Right atrium auricular region (tissue), 2 donors: ENCODE measurements at places on chromosomes 3 and 15. TPM values are rescaled to one million over a fixed set of nuclear protein-coding genes. Genes with fewer than 3 reads are reported as not detected.

The VWA5B2 gene
- not detected for total RNA-seq

The ISLR2 gene
- total RNA-seq = 2.6 TPM

DNA sequence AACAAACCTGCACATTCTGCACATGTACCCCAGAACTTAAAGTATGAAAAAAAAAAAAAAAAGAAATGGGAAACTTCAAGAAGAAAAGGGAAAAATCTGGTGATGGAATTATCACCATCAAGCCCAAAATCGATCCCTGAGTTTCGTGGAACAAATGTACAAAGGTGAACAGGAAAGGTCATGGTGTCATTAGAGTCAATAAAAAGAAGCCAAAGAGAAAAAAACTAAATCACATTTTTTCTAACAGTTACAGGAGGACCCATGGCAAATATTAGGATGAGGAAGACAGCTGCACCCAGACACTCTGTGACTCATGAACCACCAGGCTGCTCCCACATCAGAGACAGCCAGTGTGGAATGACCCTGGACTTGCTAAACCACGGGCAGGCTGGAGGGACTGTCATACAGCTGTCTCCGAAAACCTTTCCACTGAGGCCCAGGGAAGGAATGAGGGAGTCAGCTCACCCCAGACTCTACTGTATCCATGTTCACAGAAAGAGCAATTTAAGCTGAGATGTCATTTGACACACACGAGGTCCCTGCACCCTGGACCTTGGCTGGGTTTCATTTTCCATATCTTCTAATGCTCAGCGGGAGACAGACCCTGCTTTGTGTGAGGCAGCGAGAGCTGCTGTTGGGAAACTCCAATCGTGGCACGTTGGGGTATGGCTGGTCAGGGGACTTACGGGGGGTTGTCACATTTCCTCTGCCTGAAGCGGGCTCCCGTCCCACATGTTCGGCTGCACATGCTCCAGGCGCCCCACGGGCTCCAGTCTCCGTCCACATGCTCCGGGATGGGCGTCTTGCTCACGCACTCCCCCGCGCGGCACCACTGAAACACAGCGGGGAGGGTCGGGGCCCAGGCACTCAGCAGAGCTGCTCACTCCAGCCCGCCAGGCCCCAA is 210.2 kb downstream of the ADAMTS17 start:
- H3K27me3 ChIP-seq = no peaks in the 10 kb centered on the region
- H3K27ac ChIP-seq = no peak overlapping the region
- no peaks in the 10 kb centered on the region for H3K36me3 ChIP-seq

- H3K4me3 ChIP-seq = no peak overlapping the region
- no peak for DNase-seq
- peaks cover 58% of the 10 kb centered on the region for H3K36me3 ChIP-seq
- H3K4me1 ChIP-seq = no peaks in the 10 kb centered on the region
These were observed 86.1 kb downstream of the TJP1 start for GRCh38 chr15:29736012-29736743.

DNA sequence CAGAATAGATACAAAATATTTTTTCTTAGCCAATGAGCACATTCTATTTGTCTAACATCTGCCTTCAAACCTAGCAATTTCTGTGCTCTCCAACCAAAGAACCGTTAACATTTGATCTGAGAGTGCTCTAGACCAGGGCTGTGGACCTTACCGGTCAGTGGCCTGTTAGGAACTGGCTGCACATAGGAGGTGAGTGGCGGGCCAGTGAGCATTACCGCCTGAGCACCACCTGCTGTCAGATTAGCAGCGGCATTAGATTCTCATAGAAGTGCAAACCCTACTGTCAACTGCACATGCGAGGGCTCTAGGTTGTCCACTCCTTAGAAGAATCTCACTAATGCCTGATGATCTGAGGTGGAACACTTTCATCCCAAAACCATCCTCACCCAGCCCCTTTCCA is 131.7 kb downstream of the CADM2 start:
- no peaks in the 10 kb centered on the region for H3K36me3 ChIP-seq
- H3K4me1 ChIP-seq = no peaks in the 10 kb centered on the region
- no peak overlapping the region for H3K27ac ChIP-seq

DNA sequence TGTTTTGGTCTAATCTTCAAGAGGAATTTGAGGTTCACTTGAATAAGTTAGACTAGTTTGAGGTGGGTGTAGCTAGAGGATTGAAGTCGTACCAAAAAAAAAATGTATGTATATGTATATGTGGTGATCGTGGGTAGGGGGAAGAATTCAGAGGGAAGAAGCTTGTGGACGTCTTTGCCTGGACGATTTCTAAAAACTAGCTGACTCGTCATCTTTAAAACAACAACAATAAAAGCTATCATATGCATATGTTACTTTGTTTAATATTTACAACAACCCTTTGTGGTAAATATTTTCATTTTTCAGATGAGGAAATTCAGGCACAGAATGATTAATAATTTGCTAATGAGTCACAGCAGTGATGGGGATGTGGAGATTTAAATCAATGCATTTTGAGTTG is 18.1 kb downstream of the RNF111 start:
- H3K4me1 ChIP-seq = no peaks in the 10 kb centered on the region
- H3K36me3 ChIP-seq = peaks cover 3% of the 10 kb centered on the region
- no peak overlapping the region for H3K4me3 ChIP-seq
- DNase-seq = no peak
- no peak overlapping the region for H3K27ac ChIP-seq
- no peaks in the 10 kb centered on the region for H3K27me3 ChIP-seq

- peak; percentile 38 for DNase-seq
- no peaks in the 10 kb centered on the region for H3K36me3 ChIP-seq
- no peaks in the 10 kb centered on the region for H3K27me3 ChIP-seq
- no peaks in the 10 kb centered on the region for H3K4me1 ChIP-seq
- H3K27ac ChIP-seq = no peak overlapping the region
These were observed 41.5 kb downstream of the PXYLP1 start for GRCh38 chr3:141272906-141273662.
